ENCODE measurements at places on chromosomes 5 and 9. TPM values are rescaled to one million over a fixed set of nuclear protein-coding genes. Genes with fewer than 3 reads are reported as not detected.

DHFR gene
- 27.4 TPM for total RNA-seq

IL33 gene
- 21.3 TPM for total RNA-seq

SLC24A2 gene
- total RNA-seq = 1.9 TPM

C9orf50 gene
- not detected for total RNA-seq

EQTN gene
- 0.51 TPM for total RNA-seq

PIP5K1B gene
- total RNA-seq = 4.5 TPM

PLAC8L1 gene
- not detected for total RNA-seq

CDKN2A gene
- not detected for total RNA-seq

TLX3 gene
- not detected for total RNA-seq

ROR2 gene
- 14.0 TPM for total RNA-seq

SHROOM1 gene
- 2.9 TPM for total RNA-seq

LCN10 gene
- total RNA-seq = not detected

SPINK6 gene
- total RNA-seq = not detected

MYO10 gene
- 27.1 TPM for total RNA-seq

SV2C gene
- total RNA-seq = 0.31 TPM
